Ascending aorta (tissue), 2 donors: ENCODE measurements at places on chromosomes 4 and X.

DNA sequence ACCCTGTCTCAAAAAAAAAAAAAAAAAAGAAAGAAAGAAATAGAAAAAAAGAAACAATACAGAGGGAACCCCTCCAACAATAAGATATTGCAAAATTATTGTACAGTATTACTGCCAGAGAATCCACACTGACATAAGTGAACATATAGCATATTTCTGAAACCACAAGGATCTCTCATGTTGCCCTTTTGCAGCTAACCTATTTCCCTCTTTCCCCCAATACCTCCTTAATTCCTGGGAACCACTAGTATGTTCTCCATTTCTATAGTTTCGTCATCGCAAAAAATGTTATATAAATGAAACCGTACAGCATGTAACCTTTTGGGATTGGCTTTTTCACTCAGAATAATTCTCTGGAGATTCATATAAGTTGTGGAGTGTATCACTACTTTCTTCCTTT is 20.0 kb upstream of the BMP2K start:
- no peak for DNase-seq

DNA sequence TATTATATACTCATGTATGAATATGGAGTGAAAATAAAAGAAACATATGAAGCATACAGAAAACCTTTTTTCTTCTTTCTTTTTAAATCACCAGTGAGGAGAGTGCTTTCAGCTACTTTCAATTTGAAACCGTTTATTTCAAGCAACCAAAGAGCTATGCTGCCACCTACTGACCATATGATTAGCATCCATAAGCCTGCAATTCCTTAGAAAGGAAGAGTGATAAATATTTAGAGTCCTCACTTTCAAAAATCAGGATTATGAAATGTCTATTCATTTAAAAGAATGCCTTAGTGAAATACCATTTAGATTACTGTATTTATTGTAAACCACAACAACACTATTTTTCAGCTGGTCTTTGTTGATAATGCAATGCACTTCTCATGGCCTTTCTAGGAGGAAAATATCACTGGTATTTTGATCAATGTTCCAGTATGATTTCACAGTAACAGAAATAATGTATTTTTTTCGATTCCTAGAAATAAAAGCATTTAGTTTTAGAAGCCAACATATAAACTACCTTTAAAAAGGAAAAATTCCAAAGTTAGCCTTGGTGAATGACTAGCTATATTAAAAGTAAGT is 667.6 kb downstream of the PCDH18 start:
- DNase-seq: no peak

DNA sequence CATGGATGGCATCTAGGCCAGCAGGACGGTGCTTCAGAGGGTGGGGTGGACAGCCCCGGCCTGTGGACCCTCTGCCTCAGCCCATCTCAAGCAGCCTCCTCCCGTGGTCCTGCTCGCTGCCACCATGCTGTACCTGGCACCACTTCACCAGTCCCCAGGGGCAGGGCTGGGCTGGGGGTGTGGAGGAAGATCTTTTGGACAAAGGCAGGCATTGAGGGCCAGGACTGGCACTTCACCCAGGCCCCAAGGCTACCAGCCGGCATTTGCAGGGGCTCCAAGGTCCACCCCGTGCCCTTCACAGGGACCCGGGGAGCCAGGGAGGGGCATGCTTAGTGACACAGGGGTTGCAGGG is 713 bp downstream of the PLXNB3 start:
- no peak for DNase-seq

GRCh38 chr4:2923141-2923551 is 40.1 kb downstream of the NOP14 start:
- DNase-seq: no peak

GRCh38 chr4:69039071-69039470 is 57.2 kb upstream of the UGT2B7 start:
- no peak for DNase-seq

DNA sequence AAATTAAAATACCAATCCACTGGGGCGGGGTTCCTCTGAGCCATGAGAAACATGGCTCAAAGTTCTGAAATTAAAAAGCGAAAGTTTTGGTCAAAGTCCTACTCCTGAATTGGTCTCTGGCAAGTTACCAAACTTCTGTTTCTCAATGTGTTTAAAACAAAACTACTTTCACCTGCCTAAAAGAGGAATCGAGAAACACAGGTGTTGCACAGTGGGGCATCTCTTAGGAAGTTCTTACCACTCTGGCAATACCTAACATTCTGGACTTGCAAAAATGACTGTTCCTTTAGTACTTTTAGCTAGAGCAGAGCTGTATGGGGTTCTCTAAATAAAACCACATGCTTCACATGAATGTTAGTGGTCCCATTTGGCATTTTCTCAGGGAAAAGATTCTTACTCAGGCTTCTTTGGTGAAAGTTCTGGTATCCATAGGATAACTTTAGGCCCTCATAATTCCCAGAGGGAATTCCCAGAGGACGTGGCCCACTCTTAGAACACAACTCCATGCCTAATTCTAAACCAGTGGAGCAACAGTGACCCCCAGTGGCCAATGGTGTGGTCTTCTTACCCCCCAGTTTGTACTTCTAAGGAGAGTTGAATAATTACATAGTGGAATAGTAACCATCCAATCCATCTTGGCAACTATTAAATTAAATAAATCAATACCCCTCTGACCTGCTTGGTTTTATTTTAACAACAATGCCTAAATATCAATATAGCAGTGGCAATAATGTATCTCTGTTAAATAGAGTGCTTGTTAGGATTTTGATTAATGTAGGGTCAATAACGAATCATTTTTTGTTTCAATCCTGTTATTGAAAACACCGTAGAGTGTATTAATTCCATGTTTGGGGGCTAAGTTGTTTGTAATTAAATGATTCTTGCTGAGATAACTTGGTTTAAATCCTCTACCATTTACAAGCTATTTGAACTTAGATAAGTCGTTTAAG is 21.9 kb downstream of the BMP3 start:
- DNase-seq: no peak
